ENCODE measurements at places on chromosomes 6 and 20. TPM values are rescaled to one million over a fixed set of nuclear protein-coding genes. Genes with fewer than 3 reads are reported as not detected.

TREM1 gene
- total RNA-seq: 6.0 TPM

GNAS-AS1 gene
- 0.83 TPM for total RNA-seq

PRSS35 gene
- total RNA-seq: not detected

SLC32A1 gene
- total RNA-seq: not detected

DNA sequence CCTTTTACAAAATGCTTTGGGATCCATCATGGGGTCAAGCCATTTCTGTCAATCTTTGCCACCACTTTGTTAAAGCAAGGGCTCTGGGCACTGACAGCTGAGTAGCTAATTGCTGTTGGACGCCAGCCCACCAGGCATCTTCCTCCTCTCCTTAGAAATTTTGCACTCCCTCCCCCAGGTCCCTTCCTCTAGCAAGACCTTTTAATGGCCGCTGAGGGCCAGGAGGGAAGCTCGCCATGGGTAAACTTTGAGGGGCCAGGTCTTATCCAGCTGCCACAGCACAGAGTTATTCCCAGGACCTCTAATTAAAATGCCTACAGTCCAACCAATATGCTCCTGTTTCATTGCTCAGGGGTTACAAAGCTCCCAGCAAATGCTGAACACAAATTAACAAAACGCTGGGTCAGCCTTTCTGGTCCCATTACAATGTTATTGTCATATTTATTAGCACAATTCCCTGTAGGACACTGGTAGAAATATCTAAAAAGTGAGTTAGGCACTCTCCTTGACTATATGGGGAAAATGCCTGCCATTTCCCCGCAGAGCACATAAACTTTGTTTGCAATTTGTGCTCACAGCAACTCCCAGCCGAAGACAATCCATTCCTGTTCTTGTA, 16.8 kb downstream of the SCML4 start:
- no peak for DNase-seq

GRCh38 chr6:159513914-159514313, 179.1 kb downstream of the SOD2 start:
- DNase-seq: no peak

GRCh38 chr6:77172578-77172977, 290.7 kb downstream of the HTR1B start:
- no peak for DNase-seq

GRCh38 chr6:47362857-47363461, 53.3 kb upstream of the TNFRSF21 start:
- DNase-seq: no peak

All from heart right ventricle (tissue), 16 donors.